Activated naive CD4-positive, alpha-beta T cell treated with anti-CD3 and anti-CD28 coated beads, Interleukin-2, amount 50 U/mL, for 72 hours (primary cell): ENCODE measurements at places on chromosomes 3 and 15. TPM values are rescaled to one million over a fixed set of nuclear protein-coding genes. Genes with fewer than 3 reads are reported as not detected.

The LDHAL6B gene
- not detected for total RNA-seq

The CMTM7 gene
- 34.2 TPM for total RNA-seq

The ZNF774 gene
- 0.50 TPM for total RNA-seq

The GPR15 gene
- 1.5 TPM for total RNA-seq

The DPPA2 gene
- total RNA-seq: not detected

The C3orf20 gene
- 0.56 TPM for total RNA-seq

The GUCA1C gene
- total RNA-seq: not detected

GRCh38 chr3:98875535-98875934 is 26.0 kb downstream of the DCBLD2 start:
- DNase-seq: no peak

GRCh38 chr3:7733933-7734332 is 767.7 kb upstream of the LMCD1 start:
- no peak for DNase-seq

DNA sequence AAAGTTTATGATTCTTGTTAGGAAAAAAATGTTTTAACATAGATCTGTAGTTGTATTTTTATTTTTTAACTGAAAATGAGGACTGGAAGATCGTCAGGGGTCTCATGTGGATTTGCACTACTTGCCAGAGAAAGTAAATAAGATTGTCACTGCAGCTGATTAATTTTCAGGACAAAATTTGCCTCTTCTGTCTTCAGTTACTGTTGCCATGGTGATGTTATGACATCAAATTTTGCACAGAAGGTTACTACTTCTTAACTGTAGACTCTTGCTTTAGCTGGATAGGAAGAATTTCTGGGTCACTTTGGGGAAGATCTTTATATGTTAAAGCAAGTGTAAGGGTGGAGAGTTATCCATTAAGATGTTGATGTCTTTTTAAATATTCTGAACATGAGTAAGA is 82.2 kb upstream of the WDR72 start:
- DNase-seq: no peak

GRCh38 chr3:157180262-157180661 is 20.3 kb upstream of the CCNL1 start:
- DNase-seq: no peak

GRCh38 chr15:73918784-73919183 is 7.5 kb upstream of the LOXL1 start:
- DNase-seq: no peak

DNA sequence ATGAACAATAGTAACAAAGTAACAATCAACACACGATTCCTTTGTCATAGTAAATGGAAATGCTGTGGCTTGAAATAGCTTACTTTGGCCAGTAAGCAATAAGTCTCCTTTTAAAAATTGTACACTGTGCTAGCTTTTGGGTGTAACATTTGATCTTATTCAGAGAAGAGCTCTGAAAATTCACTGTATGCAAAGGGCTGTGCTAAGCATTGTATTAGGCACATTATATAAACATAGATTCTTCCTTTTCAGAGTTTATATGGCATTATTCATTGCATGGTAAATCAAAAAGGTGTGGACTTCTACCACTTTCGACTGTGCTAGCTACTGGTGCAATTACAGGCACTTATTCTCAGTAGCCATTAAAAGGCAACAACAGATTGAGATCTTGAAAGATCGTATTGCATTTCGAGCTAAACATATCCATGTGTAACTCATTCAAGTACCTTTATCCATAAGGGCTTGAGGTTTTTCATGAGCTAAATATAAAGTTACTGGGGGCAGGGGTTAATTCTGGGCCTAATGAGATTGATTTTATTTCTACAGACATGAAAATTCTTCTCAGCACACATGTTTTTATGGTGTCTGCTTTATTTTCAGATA is 246.8 kb downstream of the NR1D2 start:
- DNase-seq: no peak

DNA sequence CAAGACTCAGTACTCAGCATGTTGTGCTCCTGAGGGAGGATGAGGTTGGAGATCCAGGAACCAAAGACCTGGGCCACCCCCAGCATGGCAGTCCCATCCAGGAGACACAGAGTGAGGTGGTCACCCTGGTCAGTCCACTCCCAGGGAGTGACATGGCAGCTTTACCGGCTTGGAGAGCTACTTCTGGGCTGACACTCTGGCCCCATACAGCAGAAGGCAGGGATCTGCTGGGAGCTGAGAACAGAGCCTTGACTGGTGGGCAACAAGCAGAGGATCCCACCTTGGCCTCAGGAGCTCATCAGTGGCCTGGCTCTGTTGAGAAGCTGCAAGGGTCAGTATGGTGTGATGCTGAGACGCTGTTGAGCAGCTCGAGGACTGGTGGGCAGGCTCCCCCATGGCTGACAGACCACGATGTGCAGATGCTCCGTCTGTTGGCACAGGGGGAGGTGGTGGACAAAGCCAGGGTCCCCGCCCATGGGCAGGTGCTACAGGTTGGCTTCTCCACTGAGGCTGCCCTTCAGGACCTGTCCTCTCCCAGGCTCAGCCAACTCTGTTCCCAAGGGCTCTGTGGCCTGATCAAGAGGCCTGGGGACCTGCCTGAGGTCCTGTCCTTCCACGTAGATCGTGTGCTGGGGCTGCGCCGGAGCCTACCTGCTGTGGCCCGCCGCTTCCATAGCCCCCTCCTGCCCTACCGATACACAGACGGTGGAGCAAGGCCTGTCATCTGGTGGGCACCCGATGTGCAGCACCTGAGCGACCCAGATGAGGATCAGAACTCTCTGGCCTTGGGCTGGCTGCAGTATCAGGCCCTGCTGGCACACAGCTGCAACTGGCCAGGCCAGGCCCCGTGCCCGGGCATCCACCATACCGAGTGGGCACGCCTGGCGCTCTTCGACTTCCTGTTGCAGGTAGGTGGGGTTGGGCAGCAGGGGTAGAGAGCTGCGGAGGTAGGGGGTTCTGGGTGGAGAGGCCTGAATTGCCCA is 53.8 kb downstream of the GASK1A start:
- DNase-seq: no peak

DNA sequence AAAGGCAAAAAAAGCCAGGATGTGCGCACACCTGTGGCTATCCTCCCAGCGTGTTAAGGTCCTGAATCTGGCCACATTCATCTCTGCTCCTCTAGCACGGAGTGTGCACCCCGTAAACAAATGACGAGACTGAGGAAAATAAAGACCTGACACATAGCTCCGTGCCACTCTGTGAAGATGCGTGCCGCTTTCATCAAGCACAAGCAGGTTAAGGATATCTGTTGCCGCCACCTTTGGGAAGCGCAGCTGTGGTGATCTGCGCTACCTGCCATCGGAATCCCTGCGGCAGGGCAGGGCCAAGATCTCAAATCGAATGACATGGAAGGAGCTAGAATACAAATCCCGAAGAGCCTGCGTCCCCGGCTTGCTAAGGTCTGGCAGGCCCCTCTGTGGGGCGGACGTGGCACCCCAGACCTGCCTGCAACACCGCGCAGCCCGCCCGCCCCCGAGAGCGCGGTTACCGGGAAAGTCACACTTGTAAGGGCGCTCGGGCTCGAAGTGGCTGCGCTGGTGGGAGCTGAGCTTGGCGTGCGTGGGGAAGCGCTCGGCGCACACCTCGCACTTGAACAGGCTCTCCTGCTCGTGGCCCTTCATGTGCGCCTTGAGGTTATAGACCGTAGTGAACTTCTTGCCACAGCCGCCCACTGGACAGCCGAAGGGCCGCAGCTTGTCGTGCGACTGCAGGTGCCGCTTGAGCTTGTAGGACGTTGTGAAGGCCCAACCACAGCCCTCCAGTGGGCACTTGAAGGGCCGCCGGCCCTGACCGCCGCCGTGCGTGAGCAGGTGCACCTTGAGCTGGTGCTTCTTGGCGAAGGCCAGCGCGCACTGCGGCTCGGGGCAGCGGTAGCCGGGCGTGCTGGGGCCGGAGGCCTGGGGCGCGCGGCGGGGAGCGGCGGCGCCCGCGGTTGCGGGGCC is 936 bp downstream of the ZXDC start:
- peak; percentile 38 for DNase-seq

- no peak for DNase-seq
These were observed 229.2 kb downstream of the UACA start for GRCh38 chr15:70533931-70534742.

DNA sequence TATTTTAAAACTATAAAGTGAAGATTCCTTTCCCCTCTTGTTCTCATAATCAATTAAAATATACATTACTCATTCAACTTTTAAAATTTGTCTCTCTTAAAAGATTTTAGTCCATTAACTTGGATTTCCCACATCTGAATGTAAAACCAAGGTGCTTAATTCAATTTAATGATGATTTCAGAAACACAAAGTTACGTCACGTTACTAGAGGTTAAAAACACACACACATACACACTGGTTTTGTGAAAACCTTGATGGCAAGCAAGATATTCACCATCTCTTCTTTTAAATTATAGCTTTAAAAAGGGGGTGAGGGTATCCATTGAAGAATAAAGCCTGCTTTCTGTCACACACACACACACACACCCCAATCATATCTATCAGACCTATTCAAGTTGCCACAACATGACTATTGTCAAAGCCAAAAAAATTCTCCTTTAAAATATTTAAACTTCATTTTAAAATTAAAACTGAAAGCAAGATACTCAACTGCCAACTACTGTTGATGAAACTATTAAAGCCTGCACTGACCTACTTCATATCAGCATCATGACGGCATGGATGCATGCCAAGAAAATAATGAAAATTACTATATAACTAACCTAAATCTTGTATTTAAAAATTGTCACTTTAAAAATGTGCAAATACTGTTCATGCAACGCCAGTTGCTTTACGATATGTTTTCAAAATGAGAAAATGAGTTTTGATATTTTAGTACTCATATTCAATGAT is 2.1 kb downstream of the RFX7 start:
- DNase-seq: no peak

DNA sequence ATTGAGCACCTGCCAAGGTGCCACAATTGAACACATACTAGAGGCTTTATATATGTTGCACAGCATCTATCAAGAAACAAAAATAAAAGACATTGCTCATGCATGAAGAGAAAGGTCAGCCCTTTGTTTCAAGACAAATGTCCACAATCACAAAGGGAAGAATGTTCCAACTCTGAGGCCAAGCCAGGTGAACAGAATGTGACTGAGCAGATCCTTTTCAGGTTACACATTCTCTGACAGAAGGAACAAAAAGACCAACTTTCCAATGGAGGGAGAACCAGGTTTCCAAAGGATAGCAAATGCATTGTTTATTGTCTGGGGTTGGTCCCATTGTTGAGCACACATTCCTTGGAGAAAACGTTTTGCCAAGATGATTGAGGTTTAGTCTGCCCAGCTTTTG is 50.2 kb upstream of the FAM174B start:
- DNase-seq: no peak

- no peak for DNase-seq
These were observed 45.0 kb downstream of the THBS1 start for GRCh38 chr15:39625856-39626255.
